AG09319 (cell line): ENCODE measurements at places on chromosomes 2 and 18.
A peak's percentile ranks its signal among the peaks of the same experiment; 100 is the strongest.

DNA sequence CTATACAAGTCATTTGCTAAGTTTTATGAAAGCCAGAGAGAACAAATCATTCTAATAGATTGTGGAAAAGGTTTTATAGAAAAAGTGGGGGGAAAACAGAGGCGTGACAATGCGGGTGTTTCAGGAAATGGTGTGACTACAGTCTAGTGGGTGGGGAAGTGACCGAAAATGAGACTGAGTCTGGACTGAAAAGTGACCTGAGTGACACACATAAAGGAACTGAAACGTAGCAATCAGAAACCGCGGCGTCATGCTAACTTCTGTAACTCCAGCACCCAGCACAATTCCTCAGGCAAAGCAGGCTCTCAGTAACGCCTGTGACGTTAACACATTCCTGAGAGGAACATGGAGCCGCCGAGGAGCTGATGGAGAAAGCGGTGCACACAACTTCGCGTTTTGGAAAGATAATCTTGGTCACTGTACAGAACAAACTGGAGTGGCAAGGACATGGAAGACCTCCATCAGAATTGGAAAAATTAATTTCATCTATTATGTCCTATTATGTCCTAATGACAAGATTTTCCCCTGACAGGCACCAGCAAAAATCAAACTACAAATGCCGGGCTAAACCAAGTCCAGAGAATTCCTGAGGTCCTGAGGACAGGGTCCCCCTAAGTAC is 1.4 kb upstream of the CD226 start:
- DNase-seq, result no peak

DNA sequence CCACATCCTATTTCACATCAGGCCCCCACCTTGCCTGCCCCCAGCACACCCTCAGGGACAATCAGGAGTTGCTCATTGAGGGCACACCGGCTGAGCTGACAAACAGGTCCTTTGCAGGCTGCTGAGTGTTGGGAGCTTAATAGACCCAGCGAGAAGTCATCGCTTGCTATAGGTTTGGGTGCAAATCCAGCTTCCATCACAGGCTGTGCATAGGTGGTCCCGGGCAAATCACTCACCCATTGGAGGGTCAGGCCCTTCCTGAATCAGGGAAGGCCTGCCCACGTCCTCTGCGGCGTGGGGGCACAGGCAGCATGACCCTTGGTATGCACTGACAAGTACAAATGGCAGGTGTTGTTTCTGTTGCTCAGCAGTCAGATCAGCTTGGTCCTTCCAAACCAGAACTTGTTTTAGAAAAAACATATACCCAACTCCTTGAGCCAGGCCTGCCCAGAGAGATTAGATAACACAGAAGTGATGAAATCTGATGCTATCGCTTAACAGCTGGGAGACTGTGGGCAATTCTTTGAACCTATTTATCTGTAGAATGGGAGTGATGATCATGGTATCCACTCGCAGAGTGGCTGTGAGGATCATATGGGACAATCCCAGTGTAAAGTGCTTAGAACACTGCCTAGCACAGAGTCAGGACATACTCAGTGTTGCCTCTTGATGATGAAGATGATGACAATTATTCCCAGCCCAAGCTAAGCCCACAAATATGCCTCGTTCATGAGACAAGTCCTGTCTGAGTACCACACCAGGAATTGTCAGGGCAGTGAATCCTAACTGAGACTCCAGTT is 34.9 kb downstream of the SMAD7 start:
- no peak for DNase-seq

GRCh38 chr18:25935356-25935755 is 155.1 kb downstream of the SS18 start:
- DNase-seq, result no peak

- no peak for DNase-seq
Measured at GRCh38 chr2:169464466-169464865, 14.8 kb upstream of the BBS5 start.

- DNase-seq, result no peak
Measured at GRCh38 chr2:217900010-217900779, 102.6 kb downstream of the TNS1 start.

DNA sequence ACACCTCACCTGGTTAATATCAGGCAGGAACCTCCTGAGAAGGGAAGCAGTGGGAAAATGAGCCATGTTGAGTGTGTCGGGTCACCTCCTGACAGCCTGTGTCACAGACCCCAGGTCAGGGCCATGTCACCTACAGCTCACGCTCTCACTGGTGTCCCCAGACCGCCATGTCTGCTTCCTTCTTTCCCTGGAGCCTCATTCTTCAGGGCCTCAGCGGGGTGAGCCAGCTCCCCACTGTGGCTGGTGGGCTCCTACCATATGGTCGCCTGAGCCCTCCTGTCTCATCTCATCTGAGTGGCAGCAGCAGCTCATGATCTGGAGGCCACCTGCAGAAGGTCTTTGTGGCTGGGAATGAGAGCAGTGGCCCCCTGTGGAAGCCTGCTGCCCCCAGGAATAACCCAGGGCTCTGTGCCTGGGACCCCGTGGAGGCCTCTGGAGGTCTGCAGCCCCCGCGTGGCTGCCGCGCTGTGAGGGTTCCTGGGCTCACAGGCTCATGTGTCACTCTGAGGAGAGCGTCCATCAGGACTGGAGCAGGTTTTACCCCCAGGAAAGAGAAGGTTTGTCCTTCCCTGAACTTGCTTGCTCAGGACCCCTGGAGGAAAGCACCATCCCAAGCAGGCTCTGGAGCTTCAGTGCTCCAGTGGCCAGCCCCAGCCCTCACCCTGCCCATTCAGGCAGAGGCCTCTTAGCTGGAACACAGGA is 56.4 kb downstream of the FAM168B start:
- no peak for DNase-seq

DNA sequence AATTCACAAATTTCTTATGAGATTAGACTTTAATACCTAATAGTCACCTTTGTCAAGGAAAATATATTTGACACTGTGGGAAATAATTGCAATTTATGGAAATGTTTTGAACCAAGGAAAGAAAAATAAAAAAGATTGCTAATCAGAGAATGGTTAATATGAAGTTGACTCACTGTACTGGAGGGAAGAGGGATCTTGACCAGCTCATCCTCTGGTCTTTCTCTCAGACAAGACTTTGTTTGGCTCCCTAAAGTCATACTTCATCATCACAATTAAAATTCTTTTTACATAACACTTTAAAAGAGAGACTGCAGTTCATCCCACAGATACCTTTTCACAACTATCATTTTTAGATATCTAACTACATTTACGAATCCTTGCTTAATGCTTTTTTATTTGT is 538.5 kb upstream of the ZEB2 start:
- no peak for DNase-seq

GRCh38 chr18:54162431-54162830 is 62.0 kb downstream of the MBD2 start:
- no peak for DNase-seq

DNA sequence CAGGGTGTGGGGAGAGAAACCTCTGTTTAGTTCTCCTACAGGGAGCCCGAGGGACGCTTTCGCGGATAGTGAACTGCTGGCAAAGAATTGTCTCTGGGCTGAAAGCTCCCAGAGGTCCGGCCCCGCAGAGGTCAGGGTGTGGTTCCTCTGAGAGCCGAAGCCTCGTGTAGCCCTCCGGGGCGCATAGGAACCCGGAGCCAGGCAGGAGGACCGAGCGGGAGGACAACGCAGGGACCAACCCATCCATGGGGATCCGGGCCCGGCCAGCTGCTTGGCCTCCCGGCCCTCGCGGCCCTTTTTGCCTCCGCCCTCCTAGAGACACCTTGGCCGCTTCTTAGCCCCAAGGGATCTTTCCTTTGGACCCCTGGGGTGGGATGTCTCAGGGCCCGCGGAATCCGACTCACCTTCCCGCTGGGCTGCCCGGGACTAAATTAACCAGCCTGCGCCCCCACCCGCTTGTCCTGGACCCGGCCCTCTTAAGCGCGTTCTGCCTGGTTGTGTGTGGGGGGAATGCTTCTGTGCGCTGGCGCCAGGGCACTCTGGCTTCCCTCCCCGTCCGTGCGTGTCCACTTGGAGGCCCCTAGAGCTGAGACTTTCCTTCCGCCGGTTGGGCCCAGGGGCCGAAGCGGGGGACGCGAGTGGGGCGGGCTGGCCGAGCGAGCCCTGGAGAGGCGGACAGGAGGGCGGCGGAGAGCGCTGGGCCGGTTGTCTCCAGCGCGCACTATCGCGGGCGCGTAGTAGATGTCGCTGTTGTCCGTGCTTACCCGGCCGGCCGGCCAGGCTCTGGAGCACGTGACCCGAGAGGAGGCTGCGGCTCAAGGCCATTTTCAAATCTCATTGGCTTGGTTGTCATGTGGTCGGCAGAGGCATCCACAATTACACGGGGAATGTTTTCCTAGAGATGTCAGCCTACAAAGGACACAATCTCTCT is at the start of gene HOXD10:
Gene HOXD10 (plus strand): TSS at position 896 of the 931 bp plus-strand sequence. CDS start 56 bp downstream, outside the sequence.
- DNase-seq, result no peak

- no peak for DNase-seq
Measured at GRCh38 chr2:210536973-210537650, 19.3 kb upstream of the CPS1 start.

DNA sequence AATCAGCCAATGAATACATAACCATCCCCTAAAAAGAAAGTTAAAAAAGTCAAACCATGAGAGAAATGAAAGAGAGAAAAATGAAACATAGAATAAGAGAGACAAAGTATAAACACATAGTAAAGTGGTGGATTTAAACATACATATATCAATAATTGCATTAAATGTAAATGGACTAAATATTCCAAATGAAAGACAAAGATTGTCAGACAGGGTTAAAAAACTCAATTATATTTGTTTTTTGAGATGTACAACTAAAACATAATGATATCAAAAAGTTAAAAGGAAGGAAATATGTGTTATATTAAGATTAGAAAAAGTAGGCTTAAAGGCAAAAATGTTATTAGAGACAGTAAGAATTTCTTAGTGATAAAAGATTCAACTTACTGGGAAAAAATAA is 83.8 kb upstream of the CELF4 start:
- DNase-seq, result no peak

DNA sequence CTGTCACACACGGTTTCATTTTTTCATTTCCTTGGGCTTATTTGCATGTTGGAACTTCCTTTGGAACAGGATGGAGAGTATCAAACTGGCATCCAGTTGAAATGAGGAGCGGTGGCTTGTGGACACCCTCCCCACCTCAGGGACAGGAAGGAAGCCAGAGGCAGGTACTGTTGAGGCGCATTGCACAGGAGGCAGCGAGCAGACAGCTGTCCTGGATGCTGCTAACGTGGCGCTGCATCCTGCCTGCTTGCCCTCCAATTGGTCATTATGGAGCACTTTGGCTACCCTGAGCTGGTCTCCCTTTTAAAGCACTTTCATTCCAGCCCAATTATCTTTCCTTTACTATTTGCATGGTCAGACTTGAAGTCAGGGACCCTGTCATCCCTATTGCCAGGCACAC is 80.7 kb upstream of the ITGA4 start:
- no peak for DNase-seq

- DNase-seq, result no peak
Measured at GRCh38 chr2:113238871-113239839, 39.6 kb downstream of the PAX8 start.

GRCh38 chr2:203062126-203062525 is 47.5 kb downstream of the NBEAL1 start:
- no peak for DNase-seq

GRCh38 chr2:102018823-102019445 is 27.2 kb downstream of the IL1R2 start:
- no peak for DNase-seq

GRCh38 chr2:140589273-140589672 is 1541.5 kb downstream of the LRP1B start:
- DNase-seq, result no peak

DNA sequence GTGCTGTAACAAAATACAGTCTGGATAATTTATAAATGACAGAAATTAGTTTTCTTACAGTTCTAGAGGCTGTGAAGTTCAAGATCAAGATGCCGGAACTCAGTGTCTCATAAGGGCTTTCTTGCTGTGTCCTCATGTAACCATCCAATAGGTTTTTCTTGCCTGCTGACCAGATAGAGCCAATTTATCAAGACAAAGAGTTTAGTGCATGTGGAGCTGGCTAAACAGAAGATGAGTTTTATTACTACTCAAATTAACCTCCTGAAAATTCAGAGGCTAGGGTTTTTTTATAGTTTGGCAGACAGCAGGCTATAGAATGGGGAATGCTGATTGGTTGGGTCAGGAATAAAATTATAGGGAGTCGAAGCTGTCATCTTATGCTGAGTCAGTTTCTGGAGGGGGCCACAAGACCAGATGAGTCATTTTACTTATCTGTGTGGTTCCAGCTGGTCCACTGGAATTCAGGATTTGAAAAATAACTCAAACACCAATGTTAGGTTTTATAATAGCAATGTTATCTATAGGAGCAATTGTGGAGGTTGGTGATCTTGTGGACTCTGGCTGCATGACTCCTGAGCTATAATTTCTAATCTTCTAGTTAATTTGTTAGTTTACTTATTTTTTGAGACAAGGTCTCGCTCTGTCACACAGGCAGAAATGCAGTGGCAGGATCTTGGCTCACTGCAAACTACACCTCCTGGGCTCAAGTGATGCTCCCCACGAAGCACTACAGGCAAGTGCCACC is 3.2 kb upstream of the PDK1 start:
- peak; percentile 30 for DNase-seq

- no peak for DNase-seq
Measured at GRCh38 chr2:180247658-180248057, 240.6 kb upstream of the CWC22 start.

DNA sequence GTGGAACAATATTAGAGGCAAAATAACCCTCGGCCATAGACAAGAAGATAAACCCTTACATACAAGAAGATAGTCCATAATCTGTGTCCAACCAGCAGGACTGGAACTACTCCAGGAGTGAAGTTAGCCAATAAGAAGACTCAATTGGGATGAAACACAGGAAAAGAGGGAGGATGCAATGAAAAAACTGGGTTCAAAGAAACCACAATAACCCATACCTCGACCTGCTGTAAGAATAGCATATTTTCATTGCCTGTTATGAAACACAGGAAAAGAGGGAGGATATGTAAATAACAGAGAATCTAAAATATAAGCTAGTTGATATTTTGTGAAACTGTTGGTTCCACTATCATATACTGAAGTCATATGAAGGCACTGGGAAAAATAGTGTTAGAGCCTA is 87.1 kb upstream of the CSRNP3 start:
- no peak for DNase-seq

- no peak for DNase-seq
Measured at GRCh38 chr2:231751042-231751815, 29.9 kb downstream of the PDE6D start.

- DNase-seq, result no peak
Measured at GRCh38 chr2:224594840-224595239, 9.7 kb upstream of the CUL3 start.
